ENCODE measurements at places on chromosomes 7 and 10.

- no peak for DNase-seq
These were observed 10.8 kb upstream of the GATA3 start for GRCh38 chr10:8043569-8044306.

DNA sequence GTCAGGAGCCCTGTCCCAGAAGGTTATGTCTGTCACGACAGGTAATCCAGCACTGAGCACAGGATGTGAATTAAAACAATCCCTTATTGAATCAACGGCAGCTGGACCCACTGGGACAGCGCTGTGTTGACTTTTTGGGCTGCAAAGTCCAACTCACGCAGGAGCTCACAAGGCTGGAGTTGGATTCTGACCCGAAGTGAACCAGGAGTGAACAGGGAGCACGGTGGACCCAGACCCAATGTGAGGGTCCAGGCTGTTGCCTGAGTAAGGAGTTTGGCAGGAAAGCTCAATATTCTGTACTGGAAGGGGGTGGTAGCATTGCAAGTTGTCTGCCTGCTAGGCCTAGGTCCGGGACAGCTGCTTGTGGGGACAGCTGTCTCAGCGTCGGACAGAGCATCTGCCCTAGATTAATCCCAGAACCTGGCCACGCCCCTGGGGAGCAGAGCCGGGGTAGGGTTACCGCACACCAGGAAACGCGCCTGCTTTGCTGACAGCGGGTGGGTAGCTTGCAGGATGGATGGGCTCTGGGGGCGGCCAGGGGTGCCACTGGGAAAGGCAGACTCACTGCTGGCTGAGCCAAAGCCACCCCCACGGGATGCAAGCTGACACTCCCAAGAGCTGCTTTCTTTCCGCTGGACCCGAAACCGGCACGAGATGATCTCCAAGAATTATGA lies 24.0 kb downstream of the COL26A1 start:
- DNase-seq = no peak

DNA sequence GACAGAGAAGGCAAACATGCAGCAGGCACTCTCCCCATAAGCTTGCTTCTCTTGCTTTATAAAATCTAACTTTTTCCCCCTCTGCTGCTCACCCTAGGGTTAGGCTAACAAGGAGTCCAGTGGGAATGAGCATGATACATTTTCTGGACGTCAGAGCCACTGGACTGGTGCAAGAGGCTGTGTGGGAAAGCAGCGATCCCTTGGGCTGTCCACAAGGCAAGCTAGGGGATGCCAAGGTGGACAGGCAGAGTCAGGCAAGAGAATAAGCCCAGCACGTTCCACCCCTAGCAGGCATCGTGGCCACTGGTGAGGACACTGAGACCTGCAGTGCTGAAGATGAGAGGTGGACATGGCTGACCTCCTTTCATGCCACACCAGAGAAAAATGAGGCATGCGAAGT lies 290.9 kb upstream of the ZMIZ1 start:
- no peak for DNase-seq

- no peak for DNase-seq
These were observed 243.1 kb downstream of the INHBA start for GRCh38 chr7:41459623-41460261.

DNA sequence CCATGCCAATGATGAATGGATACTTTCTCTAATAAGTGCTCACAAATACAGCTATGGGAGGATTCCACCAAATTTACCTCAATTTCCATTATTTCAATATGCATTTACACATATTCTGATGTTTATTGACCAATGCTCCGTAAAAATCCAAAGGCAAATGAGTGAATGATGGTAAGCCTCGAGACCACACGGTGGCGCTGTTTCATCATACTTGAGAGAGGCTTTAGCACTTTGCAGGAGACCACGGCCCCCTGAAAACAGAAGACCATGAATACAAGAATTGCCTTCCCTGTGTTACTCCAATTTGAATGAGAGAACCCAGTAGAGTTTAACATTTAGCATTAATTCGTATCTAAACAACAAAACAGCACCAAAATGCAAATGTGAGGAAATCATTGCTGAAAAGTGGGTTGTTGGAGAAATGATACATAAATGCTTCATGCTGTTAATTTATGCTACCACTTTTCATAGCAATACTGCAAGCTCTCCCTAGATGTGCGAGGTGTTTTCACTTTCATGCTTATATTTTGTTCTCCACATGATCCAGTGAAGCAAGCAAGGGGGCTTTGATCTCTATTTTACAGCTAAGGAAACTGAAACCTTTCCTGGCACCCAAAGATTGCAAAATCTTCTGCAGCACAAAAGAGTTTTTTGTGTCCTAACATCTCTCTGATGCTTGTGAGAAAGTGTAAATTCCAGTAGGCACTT lies 35.4 kb downstream of the TRIL start:
- peak; percentile 23 for DNase-seq

GRCh38 chr10:46239993-46240683 lies 46.7 kb upstream of the ANTXRL start:
- DNase-seq = no peak

Data from activated T-helper 1 cell treated with anti-CD3 and anti-CD28 coated beads, Interleukin-2, amount 50 U/mL, for 16 hours (primary cell).